NCI-H510A treated with DMSO at 0.1 percent for 48 hours (cell line): ENCODE measurements at places on chromosomes 6 and 20.
A peak's percentile ranks its signal among the peaks of the same experiment; 100 is the strongest.

- DNase-seq = peak; percentile 53
These were observed 45.6 kb downstream of the ADGRF5 start for GRCh38 chr6:46876126-46876525.

- peak; percentile 31 for DNase-seq
These were observed 881 bp upstream of the MAP7 start for GRCh38 chr6:136551103-136551502.

- peak; percentile 43 for DNase-seq
These were observed 43.3 kb downstream of the IL20RA start for GRCh38 chr6:137001299-137001976.

DNA sequence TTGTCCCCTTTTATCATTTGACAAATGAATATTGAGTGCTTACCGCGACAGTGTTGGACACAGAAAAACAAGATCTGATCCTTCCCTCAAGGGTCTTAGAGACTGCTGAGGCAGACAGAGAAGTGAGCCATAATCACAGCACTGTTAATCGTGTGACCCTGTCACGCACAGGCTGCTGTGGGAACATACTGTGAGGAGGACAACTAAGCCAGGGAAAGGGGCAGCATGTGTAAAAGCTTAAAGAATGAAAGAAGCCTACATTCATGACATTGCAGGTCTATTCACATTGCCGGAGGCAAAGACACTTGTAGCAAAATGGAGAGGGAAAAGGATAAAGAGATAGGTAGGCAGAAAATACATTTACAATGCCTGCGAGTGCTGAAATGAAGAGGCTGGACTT is 32.7 kb downstream of the TRDN start:
- DNase-seq = no peak

DNA sequence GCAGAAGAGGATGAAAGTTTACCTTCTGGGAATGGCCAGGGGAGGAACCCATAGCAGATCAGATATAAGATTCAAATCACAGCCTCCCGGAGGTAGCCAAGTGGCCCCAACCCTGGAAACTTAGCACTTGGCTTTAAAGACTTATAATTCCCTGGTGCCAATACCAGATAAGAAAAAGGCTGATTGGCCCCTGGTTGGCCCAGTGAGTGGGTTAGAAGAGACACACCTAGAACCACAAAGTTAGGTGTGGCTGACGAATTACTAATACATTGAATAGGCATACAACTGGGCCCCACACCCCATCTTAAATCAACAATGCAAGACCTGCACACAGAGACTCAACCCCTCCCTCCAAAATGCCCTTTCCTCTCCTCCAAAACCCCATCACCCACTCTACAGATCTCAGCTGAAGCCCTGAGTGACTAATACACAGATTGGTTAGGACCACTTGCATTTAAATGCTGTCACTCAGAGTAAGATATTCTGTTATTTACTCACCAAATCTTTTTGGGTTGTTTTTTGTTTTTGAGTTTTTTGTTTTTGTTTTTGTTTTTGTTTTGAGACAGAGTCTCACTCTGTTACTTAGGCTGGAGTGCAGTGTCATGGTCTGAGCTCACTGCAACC is 315.4 kb upstream of the JARID2 start:
- no peak for DNase-seq

DNA sequence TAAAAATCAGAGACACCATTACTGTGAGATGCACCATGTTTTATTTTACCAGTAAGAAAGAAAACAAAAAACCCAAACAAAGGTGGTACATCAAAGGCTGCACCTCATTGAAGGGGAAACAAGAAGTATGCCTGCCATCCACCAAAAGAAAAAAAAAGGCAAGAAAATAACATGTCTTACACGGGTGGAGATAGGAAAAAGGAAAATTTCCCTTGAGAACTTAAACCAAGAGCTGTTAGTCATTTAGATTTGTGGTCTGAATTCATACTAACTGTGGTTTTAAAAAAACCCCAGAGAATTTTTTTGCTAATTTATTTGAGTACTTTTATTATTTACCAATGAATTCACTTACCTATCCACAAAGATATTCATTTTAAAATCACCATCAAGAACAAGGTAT is 144.0 kb downstream of the LRRC1 start:
- DNase-seq = no peak

DNA sequence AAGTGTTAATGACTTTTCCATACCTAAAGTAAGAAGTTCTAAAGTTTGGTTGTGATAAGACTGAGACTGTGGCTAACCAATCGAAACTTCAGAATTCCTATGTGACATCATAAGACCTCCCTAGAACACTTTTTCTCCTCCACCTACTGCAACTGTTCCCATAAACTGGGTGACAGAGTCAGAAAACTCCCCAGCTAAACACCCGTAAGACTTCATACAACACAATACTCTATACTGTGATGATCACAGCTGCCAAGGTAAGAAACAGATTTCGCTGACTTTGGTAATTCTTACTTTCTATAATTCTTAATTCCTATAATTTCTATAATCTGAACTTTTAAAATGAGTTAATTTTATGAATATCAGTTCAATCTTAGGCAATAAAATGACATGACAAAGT is at the start of gene PLN:
Gene PLN, plus strand, starts transcription at position 161 of the 400 bp plus-strand sequence. CDS start 10,626 bp downstream, outside the sequence.
- no peak for DNase-seq

GRCh38 chr20:9867196-9867980 is 28.5 kb upstream of the PAK5 start:
- no peak for DNase-seq

DNA sequence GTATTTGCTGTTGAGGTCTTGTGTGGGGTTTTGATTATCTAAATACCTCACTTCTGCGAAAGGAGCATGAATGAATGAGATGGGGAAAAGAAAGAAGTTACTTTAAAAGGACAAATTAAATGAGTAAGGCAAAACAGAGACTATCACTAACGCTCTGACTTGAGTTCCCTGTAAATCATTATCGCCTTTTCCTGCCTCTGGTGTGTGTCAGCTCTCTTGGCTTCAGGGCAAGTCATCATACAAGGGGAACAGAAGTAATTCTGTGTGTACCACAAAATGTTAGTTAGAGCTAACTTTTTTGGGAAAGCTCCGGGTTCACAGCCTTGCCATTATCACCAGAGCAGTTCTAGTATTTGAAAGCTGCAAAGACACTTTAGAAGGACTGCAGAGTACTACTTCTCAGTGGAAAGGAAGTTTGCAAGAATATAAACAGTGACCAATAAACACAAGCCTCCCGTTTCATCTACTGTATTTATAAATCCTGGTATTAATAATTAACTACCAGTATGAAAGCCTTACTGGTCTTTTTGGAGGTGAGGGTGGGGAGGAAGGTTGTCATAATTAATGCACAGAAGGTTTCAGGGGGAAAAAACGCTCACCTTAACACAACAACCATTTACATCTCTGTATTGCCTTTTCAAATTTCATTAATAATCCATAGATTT is 1.2 kb downstream of the DZANK1 start:
- no peak for DNase-seq

GRCh38 chr6:112224088-112224487 is 30.3 kb downstream of the LAMA4 start:
- DNase-seq = no peak

DNA sequence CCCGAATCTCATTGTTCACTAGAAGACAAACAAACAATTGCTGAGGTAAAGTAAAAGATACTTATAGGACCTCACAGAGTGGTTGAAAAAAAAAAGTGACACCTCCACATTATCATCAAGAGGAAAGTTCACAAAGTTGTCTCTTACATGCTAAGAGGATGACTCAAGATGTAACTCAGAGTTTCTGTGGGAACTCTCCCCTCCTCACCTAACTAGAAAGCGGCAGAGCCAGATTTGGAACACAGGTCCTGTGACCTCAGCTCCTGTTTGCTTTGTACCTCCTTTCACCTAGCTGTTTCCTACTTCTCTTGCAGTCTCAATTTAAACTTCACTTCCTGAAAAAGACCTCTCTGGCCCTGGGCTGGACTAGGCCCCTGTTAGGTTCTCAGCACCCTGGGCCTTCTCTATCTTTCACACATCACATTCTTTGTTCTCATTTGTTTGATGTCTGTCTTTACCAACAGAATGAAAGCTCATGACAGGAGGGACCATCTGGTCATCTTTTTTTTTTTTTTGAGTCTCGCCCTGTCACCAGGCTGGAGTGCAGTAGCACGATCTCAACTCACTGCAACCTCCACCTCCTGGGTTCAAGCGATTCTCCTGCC is 60.8 kb downstream of the CD24 start:
- peak; percentile 38 for DNase-seq

- DNase-seq = no peak
These were observed 68.6 kb upstream of the FYN start for GRCh38 chr6:111941686-111942330.

- no peak for DNase-seq
These were observed 8.2 kb upstream of the BPIFA2 start for GRCh38 chr20:33159713-33160112.

DNA sequence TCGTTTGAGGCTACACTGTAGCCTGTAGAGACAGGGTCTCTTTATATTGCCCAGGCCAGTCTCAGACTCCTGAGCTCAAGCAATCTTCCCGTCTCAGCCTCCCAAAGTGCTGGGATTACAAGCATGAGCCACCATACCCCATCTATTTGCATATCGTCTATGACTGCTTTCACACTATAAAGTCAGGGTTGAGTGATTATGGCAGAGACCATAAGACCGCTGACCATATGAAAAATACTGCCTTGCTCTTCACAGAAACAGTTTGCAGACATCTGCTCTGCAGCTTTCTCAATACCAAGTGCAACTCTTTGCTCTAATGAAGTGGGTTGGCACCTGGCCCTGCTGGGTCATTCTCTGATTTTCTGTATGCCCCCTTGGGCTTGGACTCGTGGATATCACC is 79.5 kb upstream of the PAK5 start:
- no peak for DNase-seq

- DNase-seq = peak; percentile 70
These were observed 13.6 kb downstream of the FGD2 start for GRCh38 chr6:37019065-37019450.

GRCh38 chr6:149057464-149057840 is 260.1 kb upstream of the TAB2 start:
- no peak for DNase-seq

- no peak for DNase-seq
These were observed 168.4 kb upstream of the UST start for GRCh38 chr6:148578489-148578814.

GRCh38 chr20:43749734-43750294 is 23.0 kb upstream of the GTSF1L start:
- DNase-seq = peak; percentile 70

DNA sequence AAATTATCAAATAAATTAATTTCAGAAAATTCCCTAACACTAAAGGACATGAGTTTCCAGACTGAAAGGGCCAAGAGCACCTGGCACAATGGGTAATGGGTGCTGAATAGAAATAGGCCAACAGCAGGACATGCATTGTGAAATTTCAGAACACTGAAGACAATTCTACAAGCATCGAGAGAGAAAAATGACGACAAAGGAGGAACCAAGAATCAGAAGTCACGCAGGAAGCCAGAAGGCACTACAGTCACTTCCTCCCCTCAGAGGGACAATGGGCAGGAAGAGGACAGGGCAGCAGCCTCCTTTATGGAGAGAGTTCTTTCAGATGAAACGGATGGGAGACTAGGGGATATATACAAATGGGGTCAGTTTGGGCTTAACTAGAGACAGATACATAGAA is 29.6 kb downstream of the PCNA start:
- DNase-seq = no peak

DNA sequence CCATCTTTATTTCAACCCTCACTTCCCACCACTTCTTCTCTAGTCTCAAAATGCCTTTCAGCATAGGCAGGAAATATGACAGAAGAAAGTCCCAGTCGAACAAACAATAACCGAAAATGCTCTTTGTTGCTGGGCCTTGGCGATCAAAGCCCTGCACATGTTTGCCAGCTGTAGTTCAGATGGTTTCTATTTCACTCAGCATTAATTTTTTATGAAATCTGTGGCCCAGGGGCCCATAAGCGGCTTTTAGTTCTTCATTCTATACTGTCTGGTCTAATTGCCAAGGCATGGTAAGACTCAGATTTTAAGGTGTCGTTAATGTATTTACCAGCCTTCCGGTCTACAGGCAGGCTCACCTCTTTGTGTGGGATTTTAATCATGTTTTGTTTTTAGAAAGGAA is 10.9 kb upstream of the F13A1 start:
- DNase-seq = no peak

- peak; percentile 72 for DNase-seq
These were observed 567 bp upstream of the SLC18B1 start for GRCh38 chr6:132798869-132799538.

DNA sequence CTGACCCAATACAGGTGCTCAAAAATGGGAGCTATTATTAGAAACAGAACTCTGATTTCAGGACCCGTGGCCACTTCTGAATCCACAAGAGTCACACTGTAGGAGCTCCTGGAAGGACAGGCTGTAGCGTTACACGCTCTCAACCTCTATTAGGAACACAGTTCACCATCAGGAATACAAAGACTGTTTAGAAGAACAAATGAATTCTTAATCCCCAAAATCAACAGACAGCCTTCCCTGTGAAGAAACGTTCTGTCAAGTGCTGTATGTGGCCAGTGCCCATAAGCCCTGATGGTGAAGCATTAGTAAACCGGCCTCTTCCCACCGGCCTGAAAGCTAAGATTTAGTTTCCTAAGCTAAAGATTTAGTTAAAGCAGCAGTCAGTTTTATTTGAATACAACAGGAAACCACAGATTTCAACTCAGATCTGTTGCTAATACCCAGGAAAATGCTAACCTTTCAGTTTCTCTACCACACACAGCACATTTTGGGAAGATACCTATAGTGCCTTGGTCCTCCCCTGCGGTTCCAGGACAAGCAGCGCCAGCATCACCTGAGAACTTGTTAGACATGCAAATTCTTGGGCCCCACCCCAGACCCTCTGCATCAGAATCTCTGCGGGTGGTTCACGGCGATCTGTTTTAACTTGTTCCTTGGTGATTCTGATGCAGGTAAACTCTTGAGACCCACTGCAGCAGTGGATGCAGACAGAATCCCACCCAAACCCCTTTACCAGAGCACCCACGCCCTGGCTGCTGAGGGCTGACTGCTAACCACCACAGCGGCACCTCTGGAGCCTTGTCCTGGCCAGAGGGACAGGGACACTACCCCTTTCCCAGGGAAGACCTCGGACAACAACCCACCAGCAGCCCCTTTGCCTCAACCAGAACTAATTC is 33.4 kb downstream of the MTRES1 start:
- DNase-seq = no peak

DNA sequence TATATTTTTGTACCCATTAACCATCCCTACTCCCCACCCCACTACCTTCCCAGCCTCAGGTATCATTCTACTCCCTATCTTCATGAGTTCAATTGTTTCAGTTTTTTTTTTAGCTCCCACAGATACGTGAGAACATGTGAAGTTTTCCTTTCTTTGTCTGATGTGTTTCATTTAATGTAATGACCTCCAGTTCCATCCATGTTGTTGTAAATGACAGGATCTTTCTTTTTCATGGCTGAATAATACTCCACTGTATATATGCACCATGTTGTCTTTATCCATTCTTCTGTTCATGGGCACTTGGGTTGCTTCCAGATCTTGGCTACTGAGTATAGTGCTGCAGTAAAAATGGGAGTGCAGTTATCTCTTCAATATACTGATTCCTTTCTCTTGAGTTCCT is 63.5 kb downstream of the MYO6 start:
- DNase-seq = no peak

- DNase-seq = no peak
These were observed 1022.2 kb upstream of the GJE1 start for GRCh38 chr6:141110481-141110880.
